ENCODE measurements at places on chromosomes 6 and 20.

DNA sequence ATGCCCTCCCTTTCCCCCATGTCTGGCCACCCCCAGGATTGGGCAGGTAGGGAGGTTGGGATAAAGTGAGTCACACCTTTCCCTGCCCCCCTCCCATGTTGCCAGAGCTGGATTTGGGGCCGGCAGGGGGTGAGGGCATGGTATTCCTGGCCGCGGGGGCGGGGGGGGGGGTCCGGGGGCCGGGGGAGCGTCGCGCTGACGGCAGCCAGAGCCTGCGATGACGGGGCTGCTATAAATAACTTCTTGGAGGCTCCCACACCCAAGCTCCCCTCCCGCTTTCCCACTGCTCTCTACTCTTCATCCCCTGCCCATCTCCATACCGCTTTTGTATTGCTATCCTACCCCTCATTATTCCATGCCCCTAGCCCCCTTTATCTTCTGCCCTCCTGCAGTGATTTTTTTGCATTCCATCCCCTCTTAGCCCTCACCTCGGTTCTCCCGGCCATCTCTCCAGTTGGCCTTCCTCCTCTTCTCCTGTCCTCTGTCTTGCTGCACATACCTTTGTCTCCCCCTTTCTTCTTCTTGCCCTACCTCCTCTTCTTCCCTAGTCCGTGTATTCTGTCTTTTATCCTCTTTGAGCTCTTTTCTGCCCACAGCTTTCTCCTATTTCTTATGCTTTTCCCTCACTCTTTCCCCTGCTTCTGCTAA is 13.8 kb downstream of the SYNGAP1 start:
- no peak for DNase-seq

DNA sequence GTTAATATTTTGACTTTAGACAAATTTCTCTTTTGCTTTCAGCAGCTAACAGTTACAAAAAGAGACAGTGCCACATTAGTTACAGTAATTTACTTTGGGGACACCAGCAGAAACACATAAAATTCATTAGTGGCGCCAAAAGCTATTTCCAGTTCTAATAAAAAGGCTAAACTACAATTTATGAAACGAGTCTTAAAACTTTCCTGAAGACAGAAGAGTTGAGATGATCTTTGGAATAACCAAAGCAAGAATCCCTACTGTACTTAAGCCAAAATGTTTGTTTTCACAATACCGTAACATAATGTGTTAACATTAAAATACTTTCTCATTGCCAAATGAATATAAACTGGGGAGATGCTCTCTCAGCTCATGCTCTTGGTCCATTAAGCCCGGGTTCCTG is 350.2 kb upstream of the AGPAT4 start:
- no peak for DNase-seq

GRCh38 chr6:118469468-118469867 is 78.6 kb upstream of the PLN start:
- no peak for DNase-seq

DNA sequence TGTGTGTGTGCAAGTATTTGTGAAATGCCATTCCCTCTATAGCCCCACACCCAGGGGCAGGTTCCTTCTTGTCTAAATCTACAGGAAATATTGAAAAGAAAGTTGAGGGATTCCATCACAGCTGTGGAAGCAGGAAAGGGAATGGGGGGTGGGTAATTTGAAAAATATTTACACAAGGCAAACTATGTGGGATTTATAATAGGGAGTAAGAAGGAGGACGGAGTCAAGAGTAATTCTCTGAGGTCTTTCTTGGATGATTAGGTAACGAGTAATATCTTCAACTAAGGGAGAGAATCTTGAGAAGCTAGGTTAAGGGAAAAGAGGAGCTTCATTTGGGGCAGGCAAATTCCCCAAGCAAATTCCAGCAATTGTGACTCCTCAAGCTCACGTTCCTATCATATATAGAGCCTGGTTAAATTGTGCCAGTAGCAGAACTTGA is 113.5 kb upstream of the SGK1 start:
- no peak for DNase-seq

DNA sequence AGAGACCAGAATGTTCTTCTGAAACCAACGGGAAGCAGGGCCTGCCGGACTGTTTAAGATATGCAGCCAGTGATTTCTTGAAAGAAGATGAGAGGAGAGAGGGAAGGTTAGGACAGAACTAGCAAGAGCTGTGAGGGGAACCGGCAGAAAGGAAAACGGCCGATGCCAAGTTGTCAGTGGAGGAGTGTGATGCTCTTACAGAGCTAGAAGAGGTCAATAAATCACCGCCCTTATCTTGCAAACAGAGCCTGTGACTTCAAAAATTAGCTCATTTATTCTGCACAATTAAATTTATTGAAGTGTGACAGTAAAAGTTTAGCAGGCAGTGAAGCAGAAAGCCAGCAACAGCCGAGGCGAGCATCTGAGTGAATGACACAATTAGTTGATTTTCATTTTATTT is 509.5 kb upstream of the ID4 start:
- DNase-seq: no peak

- no peak for DNase-seq
Observed at GRCh38 chr20:37531856-37532255, 4.2 kb upstream of the BLCAP start.

DNA sequence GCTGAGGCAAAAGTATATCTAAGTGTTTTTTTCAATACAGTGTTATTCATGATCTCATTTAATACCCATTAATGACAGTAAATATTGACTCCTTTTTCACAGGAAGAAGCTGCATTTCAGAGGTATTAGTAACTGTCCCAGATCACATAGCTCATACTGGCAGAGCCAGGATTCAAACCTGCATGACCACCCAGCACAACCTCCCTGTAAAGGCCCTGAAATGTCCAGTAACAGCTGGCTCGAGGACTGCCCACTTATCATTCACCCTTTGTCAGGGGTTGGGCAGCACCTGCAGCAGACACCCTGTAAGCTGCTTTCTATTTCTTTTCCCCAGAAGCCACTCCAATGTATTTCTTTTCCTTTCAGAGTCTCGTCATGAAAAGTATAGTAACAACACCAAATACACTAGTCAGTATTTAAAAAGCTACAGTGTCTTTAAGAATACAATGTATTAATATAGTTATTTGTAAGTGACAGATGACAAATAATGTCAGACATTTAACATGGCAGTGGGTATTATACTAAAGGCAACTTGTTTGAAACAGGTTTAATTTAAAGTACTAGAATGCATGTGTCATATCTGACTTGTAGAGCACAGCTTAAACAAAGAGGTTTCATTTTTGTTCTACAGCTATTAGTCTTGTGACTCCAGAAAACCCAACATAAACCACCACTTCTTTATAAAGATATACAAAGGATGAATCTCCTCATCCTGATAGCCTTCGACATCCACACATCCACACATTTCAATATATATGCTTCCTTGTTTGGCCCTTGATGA is 841.6 kb upstream of the GJE1 start:
- no peak for DNase-seq

- no peak for DNase-seq
Observed at GRCh38 chr6:44784195-44784594, 396.7 kb downstream of the CDC5L start.

DNA sequence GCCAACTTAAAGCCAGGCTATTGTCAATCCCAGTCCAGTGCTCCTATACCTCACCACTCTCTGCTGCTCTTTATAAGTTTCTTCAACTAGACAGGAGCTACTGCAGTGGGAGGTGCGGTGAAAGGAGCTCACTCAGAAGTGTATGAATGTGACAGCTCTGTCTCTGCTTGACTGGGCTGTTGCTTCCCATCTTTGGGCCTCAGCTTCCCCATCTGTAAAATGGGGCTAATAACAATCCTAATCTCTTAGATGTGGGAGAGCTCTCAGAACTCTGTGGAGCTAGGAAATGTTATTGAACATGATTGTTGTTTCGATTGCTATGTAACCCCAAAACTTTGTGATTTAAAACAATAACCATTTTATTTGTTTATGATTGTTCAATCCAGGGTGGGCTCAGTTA is 8.4 kb upstream of the RALY start:
- DNase-seq: no peak

GRCh38 chr6:24923885-24924401 is 11.8 kb downstream of the RIPOR2 start:
- DNase-seq: no peak

GRCh38 chr6:104639668-104640067 is 220.1 kb downstream of the HACE1 start:
- DNase-seq: no peak

- DNase-seq: peak; percentile 15
Observed at GRCh38 chr20:41329435-41330342, 10.9 kb upstream of the LPIN3 start.

GRCh38 chr6:70901324-70901723 is 55.5 kb downstream of the B3GAT2 start:
- DNase-seq: no peak

GRCh38 chr20:43746344-43747137 is 19.7 kb upstream of the GTSF1L start:
- DNase-seq: no peak

- no peak for DNase-seq
Observed at GRCh38 chr6:19354181-19354580, 483.0 kb upstream of the ID4 start.

DNA sequence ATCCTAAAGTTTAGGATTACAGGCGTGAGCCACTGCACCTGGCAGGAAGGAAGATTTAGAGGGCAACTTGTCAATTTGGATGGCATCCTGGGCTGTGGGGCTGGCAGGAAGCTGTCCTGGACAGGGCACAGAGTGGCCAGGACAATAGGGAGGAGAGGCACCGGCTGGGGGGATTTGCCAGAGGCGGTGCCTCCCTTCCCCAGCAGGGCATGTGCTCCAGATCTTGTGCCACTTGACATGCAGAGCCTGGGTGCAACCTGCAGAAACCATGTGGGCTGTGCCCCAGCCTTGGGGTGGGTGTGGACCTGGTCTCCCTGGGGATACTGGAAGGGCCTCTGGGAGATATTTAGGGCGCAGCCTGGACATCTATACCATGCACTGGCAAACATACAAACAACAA is 58.6 kb upstream of the EEF1A1 start:
- DNase-seq: no peak

GRCh38 chr20:61295682-61296628 is 43.9 kb downstream of the CDH4 start:
- no peak for DNase-seq

DNA sequence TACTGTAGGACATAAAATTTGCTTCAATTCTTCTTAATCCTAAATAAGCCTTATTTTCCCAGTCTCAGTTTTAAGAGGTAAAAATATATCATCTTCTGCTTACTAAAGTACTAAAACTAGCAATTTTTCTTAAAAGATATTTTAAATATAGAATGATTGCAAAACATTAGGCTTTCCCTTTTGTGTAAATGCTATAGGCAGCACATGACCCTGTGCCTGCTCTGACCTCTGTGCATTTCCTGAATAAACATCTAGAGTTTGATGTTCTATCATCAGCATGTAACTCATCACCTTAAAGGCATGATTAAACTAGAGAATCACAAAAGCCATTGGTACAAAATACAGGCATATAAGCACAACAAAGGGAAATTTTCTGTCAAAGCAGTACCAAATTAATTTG is 422.7 kb downstream of the TFAP2B start:
- DNase-seq: no peak

GRCh38 chr20:49699200-49699992 is 14.3 kb downstream of the B4GALT5 start:
- DNase-seq: no peak

DNA sequence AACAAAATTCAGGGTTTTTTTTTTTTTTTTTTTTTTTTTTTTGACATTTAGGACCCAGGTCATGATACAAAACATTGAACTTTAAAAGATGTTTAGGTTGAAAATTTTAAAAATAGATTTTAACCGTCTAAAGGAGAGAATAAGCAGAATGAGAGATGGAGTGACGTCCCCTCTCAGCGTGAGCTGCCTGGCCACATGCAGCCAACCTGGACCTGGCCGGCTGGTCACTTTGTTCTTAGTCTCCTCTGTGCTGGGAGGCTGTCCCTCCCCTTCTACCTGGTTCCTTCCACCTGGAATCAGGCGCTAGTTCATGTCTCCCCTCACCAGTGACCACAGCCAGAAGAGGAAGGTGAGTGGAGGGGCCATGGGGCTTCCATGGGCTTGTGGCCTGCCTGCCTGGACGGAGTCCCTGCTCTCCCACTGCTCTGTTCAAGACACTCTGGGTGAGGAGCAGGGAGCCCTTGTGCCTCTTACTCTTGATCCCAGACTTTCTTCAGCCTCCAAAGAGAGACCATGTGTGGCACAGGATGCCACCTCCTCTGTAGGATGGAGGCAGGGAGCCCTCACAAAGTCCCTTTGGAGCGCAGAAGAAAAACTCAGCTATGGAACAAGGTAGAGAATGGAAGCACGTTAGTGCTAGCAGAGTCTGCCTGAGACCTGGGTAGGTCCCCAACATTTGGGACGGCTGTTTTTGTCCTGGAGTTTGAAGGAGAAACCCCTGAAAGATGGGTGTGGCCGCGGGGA is 31.7 kb downstream of the IRF4 start:
- no peak for DNase-seq

Measured in T-helper 9 cell (primary cell).